ENCODE measurements at places on chromosomes 2 and 18.

DNA sequence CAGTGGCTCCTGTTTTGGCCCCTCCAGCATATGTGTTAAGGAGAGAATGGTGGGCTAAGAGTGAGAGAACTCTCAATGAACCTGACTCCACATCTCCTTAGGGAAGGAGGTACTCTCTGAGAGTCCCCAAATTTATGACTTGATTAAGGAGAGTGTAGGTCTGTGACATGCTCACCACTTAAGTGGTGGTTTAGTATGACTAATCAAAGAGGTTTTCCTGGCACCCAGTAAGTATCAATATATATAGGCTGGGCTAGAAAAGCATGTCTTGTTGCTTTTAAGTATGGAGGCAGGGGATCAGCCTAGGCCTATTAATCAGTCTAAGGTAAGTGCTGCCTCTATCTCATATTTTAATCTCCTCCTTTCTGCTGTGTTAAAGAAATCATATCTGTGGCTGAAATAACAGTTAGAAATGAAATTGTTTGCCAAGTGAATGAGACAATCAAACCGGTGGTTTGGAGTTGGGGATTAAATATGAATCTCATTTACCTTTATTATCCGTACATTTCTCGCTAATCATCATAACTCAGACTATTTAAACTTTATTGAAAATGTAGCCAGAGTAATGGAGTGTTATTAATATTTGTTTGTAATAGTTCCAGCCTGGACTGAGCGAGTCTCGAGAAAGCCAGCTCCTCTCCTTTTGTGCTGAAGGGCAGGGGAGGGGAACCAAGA lies 107.7 kb upstream of the MEIS1 start:
- no peak for DNase-seq

DNA sequence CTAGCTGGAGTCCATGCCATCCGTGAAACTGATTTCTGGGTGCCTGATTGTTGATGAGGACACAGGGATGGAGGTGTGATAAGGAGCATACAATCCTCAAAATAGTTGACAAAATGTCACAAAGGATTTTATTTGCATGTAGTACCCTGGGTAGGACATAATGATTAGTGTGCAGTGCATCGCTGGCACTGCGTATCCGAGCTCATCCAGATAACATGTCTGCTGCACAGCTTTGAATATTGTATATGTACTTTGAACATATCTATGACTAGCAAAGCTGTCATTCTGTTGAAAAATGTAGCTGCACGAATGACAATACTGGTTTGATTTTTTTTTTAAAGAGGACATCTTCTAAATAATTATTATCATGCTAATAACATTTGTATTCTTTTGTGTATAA lies 529.7 kb upstream of the FANCL start:
- no peak for DNase-seq

GRCh38 chr2:157501026-157501425 lies 57.1 kb upstream of the CYTIP start:
- DNase-seq, result no peak

GRCh38 chr2:200454927-200455801 lies 54.7 kb downstream of the KCTD18 start:
- no peak for DNase-seq

DNA sequence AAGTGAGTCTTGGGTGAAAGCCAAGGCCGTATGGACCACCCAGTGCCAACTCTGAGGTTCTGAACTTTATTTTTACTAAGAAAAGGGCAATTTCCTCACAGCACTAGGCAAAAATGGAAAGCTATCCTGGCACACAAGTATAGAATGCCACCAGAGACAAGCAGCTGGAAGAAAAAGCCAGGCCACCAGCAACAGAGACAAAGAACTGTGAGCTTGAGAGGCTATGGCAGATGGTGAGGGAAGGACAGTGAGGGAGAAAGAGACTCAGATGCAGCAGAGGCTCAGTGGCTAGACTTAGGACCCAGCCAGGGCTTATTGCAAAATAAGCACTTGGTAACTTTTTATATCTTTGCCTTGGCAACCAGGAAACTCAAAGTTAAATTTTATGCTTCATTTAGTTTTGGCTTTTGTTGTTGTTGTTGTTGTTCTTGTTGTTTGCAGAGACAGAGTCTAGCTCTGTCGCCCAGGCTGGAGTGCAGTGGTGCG lies 78.0 kb upstream of the BZW1 start:
- no peak for DNase-seq

DNA sequence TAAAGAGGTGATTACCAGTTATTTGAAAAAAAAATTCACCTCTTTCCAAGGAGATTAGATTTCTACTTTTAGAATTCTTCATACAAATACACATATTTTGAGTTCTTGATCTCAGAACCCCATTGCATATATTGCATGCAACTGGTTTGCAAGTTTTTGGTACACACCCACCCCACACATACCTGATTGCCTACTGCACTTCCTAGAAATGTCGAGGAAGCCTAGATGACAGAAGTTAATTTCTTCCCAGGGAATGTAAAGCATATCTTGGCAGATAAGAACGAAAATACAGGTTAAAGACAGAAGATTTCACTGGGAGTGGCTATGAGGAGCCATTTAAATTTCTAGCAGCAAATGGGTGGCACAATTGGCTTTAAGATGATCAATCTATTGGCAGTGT lies 67.1 kb upstream of the IL1R1 start:
- no peak for DNase-seq

DNA sequence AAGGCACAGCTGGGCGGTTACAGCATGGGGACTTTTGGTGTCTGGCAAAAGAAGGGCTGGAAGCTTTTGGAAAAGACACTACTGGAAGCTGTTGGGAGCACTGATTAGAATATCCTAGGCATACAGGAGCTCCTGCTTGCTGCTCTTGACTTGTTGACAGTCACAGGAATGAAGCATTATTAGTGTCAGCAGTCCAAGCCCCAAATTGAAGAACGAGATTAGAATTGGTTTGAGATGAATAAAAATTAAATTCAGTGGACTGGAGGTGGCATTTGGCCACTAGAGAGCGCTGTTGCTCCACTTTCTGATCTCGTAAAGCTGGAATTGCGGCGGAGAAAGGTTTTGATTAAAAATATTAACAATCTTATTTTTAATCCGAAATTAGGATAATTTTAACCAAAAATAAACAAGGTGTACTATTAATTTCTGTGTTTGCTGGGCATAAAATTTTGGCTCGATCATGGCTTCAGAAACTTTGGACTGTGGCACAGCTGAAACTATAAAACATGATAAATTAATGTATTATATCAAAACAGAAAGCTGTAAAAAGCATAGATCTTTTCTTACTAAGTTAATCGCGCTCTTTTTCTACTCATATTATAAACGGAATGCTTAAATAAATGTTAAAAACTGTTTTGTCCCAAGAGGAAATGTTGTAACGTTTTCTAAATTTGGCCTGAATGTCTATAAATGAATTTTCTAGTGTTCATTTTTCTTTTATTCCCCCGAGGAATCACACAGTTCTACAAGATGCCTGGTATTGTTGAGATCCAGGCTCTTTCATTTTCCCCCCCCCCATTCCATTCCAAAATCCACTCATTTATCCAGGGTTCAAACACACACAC lies 2.4 kb upstream of the HOXD8 start:
- DNase-seq, result no peak

DNA sequence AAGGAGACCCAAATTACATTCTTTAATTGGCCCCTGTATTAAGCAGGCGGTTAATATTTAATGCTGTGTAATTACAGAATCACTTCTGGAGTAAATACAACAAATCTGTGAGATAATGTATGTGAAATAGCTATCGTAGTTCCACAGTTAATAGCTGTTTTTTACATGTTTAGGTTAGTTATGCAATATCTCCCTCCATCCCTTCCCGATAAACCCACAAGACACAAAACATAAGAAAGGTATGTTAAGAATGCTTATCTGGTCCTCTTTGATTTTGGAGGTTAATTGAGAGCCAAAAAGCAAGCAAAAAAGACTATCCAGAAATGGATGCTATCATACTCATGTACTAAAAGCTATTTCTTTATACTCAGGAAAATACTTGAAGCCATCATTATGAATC lies 49.1 kb downstream of the ZNF638 start:
- no peak for DNase-seq

DNA sequence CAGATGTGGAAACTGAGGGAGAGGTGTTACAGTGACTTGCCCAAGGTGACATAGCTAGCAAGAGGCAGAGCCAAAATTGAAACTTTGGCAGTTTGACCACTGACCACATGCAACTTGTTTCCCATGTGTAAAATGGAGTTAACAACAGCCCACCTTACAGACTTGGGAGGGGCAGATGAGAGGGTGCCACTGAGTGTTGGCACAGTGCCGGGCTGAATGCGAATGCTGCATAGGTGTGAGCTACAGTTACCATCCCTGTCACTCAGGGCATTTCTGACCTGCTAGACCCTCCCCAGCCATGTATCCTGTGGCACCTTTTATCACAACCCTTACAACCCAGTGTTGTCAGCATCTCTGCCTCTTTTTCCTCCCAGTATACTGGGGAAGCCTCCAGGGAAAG lies 10.8 kb downstream of the SMARCAL1 start:
- DNase-seq, result no peak

DNA sequence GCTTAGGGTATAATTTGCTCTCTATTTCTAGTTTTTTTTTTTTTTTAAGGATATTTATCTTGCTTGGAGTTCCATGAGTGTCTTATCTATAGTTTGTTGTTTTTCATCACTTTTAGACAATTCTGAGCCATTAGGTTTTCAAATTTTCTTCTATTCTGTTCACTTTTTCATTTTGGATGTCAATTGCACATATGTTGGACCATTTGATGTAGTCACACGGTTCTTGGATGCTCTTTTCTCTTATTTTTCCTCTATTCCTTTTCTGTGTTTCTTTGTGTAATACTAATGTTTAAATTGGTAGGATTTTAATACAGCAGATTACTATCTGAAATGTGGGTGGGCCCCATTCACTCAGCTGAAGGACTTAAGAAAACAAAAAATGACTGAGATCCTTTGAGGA lies 292.6 kb downstream of the CALCRL start:
- no peak for DNase-seq

DNA sequence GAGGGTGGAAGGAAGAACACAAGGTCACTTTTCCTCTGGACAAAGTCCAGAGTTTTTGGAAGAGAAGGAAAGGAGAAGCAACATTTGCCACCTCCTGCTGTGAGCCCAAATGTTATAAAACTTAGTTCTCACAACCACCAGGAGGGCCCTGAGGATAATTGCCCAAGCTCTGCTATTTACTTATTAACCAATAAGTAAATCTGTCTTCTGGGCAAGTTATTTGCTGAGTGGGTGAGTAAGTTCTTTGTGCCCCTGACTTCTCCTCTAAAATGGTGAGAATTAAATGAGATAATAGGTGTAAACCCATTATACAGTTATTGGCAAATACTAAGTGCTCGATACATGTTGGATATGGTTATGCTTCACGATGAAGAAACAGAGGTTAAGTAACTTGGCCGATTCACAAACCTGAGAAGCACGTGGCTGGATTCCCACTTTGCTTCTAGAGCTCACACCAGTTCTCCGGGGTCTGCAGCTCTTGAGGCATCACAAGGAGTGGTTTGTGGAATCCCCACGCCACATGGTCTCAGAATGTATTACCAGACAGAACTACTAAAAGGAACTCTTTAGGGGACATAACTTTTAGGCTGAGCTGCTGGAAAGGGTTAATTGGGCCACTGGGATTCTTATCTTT lies 164.1 kb downstream of the MYCN start:
- DNase-seq, result no peak

Measured in cortex of kidney (tissue), 1 donor.